Hindlimb muscle (tissue), 1 donor: ENCODE measurements at places on chromosomes 4 and X. TPM values are rescaled to one million over a fixed set of nuclear protein-coding genes. Genes with fewer than 3 reads are reported as not detected.

Gene ADGRG4
- not detected for polyA plus RNA-seq

GRCh38 chr4:124092541-124092984 lies 620.0 kb downstream of the ANKRD50 start:
- peak; percentile 48 for DNase-seq

Gene IDUA
- polyA plus RNA-seq: 16.5 TPM

GRCh38 chrX:55452833-55453124 lies 852 bp downstream of the MAGEH1 start:
- DNase-seq: no peak

Gene CTAG1A
- polyA plus RNA-seq: not detected

Gene SHROOM4
- 5.8 TPM for polyA plus RNA-seq

Gene CT45A1
- not detected for polyA plus RNA-seq

- DNase-seq: no peak
Measured at GRCh38 chrX:31093639-31093975, 21.8 kb upstream of the FTHL17 start.

DNA sequence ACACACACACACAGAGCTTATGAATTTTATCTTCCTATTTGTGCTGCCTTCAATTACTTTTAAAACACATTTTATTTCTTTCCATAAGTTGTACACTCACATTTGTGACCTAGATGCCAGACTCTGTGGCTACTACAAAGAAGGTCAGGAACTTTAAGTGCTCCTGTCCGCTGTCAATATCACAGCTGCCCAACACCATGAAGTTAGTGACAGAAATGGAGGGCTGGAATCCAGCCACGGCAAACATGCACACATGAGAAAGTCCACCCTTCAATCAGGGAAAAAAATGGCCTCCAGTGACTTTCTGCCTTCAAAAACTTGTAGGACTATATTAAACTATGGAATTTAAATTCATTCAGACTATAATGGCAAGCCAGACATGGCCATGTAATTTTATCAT lies 334.4 kb upstream of the FSTL5 start:
- no peak for DNase-seq

Gene ETNPPL
- polyA plus RNA-seq: not detected

DNA sequence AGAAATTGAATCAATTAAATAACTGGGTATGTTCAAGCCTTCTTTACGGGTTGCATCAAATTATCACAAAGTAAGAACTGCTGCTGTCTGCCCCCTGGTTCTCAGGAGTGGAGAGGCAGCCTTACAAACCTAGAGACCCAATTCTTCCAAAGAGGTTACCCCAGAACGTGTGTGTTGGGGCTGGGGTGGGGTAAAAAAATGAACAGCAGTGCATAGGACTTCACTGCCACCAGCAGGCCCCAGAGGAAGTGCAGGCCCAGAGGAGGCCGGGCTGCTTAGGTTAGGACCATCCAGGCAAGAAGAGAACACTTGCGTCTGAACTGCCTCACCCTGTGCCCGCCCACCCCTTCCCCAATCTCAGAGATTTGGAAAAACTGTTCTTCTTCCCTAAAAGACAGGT lies 1.5 kb upstream of the NWD2 start:
- DNase-seq: no peak

GRCh38 chrX:44012484-44013096 lies 39.4 kb upstream of the NDP start:
- DNase-seq: no peak

Gene VEGFD
- 1.5 TPM for polyA plus RNA-seq

DNA sequence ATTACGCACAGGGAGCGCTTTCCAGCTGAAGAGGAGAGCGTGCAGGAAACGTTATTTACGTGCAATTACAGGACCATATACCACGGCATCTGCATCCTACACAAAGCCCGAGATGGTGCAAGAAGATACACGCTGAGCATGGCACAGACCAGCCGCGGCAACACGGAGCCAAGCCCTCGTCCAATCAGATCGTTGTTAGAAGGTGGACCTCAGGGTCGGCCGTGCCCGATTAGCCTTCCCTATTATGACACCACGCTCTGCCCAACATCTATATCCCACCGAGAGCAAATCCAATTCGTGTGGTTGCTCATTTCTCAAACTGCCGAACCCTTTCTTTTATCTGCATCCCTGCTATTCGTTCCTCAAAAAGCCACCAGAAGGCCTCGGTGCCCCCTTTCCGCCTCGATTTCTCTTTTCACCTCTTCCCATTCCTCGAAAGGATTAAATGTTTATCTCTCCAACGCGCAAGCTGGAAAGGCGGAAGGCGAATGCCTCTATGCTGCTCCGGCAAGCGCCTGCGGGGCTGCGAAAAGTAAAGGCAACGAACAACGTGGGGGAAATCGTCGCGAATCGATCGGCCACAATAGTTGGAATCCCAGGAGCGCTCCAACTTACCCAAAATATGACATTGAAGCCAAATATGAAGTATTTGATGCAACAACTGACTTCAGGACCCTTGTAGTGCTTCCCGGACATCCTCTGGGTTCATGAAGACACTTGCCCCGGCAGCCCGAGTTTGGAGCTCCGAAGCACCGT lies 702 bp downstream of the TSPAN5 start:
- DNase-seq: peak; percentile 53

GRCh38 chr4:145779319-145779801 lies 99.4 kb downstream of the C4orf51 start:
- DNase-seq: no peak
